ENCODE measurements at places on chromosomes 2 and 18.

DNA sequence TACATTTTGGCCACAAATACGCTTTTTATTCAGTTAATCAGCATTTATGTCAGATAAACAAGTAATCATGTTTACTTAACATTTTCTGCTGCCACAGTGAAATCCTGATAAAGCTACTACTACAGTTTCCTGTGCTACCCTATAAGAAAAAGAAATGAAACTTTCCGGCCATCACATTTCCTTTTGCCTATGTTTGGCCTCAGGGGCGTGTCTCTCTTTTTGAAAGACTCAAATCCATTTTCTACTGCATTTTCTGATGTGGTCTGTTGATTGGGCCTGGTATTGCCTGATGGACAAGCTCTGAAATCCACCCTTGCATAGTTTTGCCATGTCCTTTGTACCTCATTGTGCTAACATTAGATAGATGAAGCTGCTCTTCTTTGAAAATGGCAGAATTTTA, 152.6 kb downstream of the AGPS start:
- DNase-seq, result no peak

GRCh38 chr2:28219758-28220368, 172.8 kb upstream of the FOSL2 start:
- DNase-seq, result no peak

DNA sequence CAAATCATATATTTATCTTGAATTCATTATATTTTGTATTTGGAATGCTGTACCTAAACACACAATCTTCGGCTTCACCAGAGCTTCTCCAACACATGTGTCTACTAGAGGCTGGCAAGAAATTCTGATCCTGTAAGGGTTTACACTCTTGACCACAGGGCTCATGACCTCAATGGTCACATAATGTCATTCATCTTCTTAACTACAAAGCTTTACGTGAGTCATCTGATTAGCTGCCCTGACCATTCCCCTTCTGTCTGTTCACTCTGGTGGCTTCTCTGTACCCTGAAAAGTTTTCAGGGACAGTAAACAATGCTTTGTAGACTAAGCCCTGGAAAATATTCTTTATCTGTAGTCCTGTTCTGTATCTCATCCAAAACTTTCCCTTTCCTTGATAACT, 423.9 kb downstream of the CMPK2 start:
- DNase-seq, result no peak

DNA sequence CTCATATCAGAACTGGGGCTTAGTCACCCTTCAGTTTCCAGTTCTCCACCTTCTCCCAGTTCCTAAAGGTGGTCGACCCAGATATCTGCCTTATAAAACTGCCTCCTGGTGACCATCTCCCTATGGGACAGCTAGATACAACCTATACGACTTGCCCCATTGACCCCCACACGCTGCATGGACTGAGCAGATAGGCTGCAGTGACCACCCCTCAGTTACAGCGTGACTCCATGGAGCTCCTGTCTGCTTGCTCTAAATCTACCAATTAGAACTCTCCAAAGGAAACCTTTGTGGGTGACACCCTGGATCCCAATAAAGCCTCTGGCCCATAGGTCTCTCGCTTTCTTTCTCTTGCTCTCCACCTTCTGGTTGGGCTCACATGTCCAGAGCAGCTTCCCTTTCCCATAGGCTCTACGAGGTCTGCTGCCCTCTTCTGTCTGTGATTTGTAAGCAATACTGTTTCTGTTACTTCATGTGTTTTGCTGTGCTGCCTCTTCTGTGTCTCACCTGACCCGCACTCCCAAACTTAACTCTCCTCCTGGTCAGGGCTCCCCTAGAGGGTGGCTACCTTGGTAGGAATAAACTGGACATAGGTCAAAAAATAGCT, 971.3 kb upstream of the FAM98A start:
- DNase-seq, result peak; percentile 7

GRCh38 chr2:77325395-77325794, 196.8 kb downstream of the LRRTM4 start:
- no peak for DNase-seq

GRCh38 chr2:120943403-120944034, 207.9 kb downstream of the GLI2 start:
- no peak for DNase-seq

- DNase-seq, result peak; percentile 78
Observed at GRCh38 chr2:173881461-173881860, 83.7 kb downstream of the SP3 start.

DNA sequence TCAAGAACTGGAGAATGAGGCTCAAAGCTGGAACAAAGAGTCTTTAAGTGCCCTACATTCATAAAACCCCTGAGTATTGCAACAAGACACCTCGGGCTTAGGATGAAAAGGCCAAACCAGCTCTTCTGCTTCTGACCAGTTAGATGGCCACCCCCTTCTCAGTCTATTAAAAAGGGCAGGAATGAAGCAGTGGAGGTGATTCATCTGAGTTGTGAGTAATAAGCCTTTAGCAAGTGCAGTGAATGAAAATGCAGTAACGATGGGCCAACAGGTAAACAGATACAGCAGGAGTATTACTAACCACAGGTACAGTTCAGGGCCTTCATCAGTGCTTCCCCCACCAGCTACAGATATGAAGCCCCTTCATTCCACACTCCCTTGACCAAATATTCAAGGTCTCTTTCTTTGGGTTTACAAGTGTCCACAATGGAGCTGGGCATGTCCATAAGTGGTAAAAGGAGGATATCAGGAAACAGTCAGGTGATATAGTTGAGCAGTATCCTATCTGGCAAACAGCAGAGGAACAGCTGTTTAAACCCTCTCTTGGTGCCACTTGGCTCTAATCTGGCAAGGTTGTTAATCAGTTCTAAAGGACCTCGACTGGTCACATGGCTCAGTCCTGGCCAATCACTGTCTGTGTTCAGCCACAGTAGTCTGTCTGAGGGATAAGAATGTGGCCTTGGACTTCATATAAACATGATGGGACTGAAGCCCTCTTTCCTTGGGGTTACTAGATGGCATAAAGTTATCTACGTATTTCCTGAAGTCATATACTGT, 17.8 kb downstream of the SERPINB13 start:
- DNase-seq, result no peak

DNA sequence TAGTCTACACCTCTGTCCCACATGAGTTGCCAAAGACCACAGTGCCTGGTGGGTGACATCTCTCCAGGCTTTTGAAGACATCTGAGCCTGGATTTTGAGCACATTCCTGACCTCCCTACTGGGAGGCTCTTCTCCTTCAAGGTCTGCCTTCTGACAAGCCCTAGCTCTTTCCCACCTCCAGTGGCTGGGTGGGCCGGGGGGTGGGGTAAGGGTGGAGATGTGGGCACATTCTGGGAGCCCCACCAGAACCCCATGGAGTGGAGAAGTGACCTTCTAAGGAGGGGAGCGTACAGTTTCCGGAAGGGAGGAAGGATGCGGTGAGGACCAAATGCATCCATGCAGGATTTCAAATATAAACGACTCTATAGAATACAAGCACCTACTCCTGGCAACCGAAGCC, 27.9 kb upstream of the ANXA4 start:
- DNase-seq, result no peak

- DNase-seq, result no peak
Observed at GRCh38 chr18:32879497-32879896, 106.7 kb upstream of the KLHL14 start.

Data from AML-193 (cell line).